ENCODE measurements at places on chromosomes 5 and 9. TPM values are rescaled to one million over a fixed set of nuclear protein-coding genes. Genes with fewer than 3 reads are reported as not detected.

The ZFAND5 gene
- 64.8 TPM for total RNA-seq

The GFM2 gene
- total RNA-seq: 47.3 TPM

The QRFP gene
- not detected for total RNA-seq

The FUT7 gene
- total RNA-seq: not detected

The LECT2 gene
- total RNA-seq: not detected

The KIAA0825 gene
- total RNA-seq: 1.9 TPM

The PDZD2 gene
- total RNA-seq: 8.3 TPM

The RBM27 gene
- 19.8 TPM for total RNA-seq

The SARDH gene
- total RNA-seq: 0.96 TPM

The ENTPD2 gene
- 1.7 TPM for total RNA-seq

The POU5F2 gene
- 0.43 TPM for total RNA-seq

The RNF208 gene
- total RNA-seq: 0.24 TPM

The AGGF1 gene
- total RNA-seq: 23.1 TPM

The TAF11L11 gene
- total RNA-seq: 0.24 TPM

The TIMD4 gene
- total RNA-seq: 0.72 TPM

The GALNT12 gene
- 3.6 TPM for total RNA-seq

The MEIKIN gene
- total RNA-seq: not detected

The PTRH1 gene
- total RNA-seq: 34.0 TPM

The GPX3 gene
- 147 TPM for total RNA-seq

The CEL gene
- total RNA-seq: 0.48 TPM

The PCDHGB2 gene
- total RNA-seq: not detected

The SPATA31C2 gene
- not detected for total RNA-seq

The IL5 gene
- not detected for total RNA-seq

The MRPS30 gene
- 78.6 TPM for total RNA-seq

The CER1 gene
- not detected for total RNA-seq

The VLDLR gene
- 32.8 TPM for total RNA-seq

The FLT4 gene
- total RNA-seq: 0.96 TPM

The GFI1B gene
- not detected for total RNA-seq

The MEGF10 gene
- total RNA-seq: under 0.01 TPM

The HSPB3 gene
- not detected for total RNA-seq

The SHOC1 gene
- total RNA-seq: not detected

The PTPN3 gene
- total RNA-seq: 11.8 TPM
